ENCODE measurements at places on chromosomes 4 and X.

DNA sequence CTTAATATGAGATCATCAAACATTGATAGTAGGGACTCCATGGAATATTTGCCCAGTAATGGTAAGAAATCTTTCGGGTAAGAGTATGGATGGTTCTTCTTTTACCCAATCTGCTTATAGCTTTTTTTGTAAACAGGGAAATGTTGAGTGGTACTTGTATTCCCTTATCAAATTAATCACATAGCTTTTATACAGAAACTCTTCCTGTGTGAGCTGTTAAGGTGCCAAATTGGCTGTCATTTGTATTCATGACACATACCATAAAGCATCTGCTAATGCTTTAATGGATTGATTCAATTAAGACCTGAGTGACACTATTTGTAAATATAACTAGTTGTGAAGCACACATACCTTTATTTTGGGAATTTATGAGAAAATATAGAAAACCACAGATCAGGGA lies 34.2 kb downstream of the KLF3 start:
- DNase-seq: no peak

DNA sequence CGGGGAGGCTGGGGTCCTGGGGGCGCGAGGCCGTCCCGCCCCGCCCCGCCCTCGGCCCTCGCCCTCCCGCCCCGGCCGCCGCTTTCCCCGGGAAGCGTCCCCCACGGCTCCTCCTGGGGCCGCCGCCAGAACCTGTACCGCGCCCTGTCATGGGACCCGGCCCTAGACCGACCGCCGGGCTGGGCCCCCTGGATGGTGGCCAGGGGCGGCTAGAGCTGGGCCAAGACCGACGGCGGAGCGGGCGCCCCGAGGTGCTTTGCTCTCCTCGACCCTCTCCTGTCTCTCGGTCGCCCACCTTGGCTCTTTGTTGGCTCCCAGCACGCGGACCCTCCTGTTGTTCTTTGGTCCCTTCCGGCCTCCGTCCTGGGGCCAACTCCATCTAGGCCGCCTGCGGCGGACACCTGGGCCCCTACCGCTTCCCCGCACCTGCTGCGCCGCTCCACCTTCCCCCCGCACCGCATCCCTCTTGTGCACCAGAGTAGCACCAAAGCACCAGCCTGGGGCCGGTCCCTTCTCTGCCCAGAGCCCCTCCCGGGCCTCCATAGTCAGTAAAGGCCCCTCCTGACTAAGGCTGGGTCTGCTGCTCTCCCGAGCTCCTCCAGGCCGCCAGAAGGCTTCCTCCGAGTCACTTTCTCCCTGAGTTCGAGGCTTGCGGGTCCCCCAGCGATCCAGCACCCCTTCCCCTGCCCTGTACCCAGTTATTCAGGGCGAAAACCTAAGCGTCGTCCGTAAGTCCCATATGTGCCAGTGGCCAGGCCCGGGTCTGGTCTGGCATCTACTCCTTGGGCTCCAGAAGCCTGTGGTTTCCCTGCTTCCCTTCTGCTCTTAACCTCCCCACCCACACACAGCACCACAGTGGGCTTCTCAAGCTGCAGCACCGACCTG lies 587 bp downstream of the TACC3 start:
- DNase-seq: no peak

- no peak for DNase-seq
Measured at GRCh38 chr4:98522636-98523395, 135.6 kb downstream of the TSPAN5 start.

GRCh38 chrX:148381603-148382002 lies 118.8 kb upstream of the AFF2 start:
- DNase-seq: no peak

DNA sequence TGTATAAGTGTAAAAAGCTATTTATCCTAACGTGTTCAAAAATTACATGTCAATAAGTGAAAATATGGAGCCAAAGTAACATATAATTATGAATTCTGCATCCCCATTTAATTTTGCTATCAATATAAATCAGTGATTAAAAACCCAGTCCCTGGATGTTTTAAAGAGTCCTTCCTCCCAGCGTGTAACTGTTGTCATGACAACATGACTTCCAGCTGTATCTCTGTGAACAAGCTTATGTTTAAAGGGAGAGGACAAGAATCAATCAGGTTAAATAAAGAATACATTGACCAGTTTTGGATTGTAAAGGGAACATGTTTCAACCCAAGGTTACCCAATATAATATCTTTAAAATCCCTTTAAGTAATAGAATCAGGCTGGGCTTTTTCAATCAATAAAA lies 219.7 kb downstream of the NSUN7 start:
- no peak for DNase-seq
